ENCODE measurements at places on chromosomes 7 and 10.
A peak's percentile ranks its signal among the peaks of the same experiment; 100 is the strongest.

- DNase-seq = no peak
Observed at GRCh38 chr7:71504697-71505441, 372.9 kb downstream of the GALNT17 start.

- DNase-seq = no peak
Observed at GRCh38 chr10:34575882-34576281, 239.2 kb downstream of the PARD3 start.

GRCh38 chr7:65746398-65746669, 126.5 kb upstream of the VKORC1L1 start:
- DNase-seq = no peak

GRCh38 chr10:112393341-112393740, 19.4 kb downstream of the ACSL5 start:
- no peak for DNase-seq

- DNase-seq = peak; percentile 25
Observed at GRCh38 chr7:134954197-134955082, 31.9 kb upstream of the AGBL3 start.

GRCh38 chr10:87974769-87975168, 111.3 kb downstream of the PTEN start:
- DNase-seq = no peak

DNA sequence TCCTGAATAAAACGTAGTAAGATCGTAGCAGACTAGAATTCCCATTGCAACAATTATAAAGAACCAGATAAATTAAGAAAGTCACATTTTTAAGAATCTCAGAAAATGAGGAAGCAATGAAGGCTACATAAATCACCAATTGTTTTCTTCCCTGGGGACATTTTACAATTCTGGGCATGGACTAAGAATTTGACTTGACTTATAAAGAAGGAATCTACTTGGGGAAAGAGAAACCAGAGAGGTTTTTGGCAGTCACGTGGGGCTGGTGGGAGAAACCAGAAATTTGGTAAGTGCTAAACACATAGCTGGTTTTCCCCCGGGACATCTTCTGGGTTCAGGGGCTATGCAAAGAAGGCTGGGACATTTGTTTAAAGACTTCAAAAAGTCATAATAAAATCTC, 109.8 kb upstream of the IL6 start:
- no peak for DNase-seq

DNA sequence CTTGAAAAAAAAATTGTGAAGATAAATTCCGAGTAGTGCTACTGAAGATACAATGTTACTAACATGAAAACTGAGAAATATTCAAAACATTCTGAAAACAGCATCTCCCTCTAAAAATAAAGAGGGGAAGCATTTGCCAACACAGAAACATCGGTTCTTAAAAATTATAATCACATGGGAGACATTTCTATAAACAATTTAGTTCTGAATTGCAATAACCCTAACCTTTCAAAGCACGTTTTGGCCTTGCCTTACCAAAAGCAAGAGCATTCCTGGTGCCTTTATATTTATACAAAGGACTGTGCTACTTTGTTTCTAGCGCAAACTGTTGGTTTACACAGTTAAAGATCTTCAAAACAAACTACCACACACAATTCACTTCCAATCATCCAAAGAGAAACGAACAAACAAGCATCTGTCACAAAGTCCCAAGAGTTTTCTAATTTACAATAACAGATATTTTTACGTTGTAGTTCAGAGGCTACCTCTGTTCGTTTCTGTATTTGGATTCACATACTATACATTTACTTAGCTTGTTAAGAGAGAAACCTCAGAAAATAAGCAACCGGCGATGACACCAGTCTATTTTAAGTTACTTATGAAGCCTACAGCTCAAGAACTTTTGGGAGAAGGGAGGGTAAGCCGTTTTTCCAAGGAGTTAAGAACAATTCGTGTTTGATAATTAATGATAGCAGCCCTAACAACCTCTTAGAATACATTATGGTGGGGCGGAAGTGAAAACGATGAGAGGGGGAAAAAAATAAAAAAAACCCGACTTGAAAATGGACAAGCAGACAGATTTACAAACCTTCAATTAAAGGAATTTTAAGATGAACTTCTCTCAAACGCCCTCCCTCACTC, 1.3 kb downstream of the ABI1 start:
- no peak for DNase-seq

- no peak for DNase-seq
Observed at GRCh38 chr10:54660397-54660796, 140.6 kb downstream of the PCDH15 start.

- no peak for DNase-seq
Observed at GRCh38 chr10:77404810-77405209, 232.8 kb downstream of the KCNMA1 start.

DNA sequence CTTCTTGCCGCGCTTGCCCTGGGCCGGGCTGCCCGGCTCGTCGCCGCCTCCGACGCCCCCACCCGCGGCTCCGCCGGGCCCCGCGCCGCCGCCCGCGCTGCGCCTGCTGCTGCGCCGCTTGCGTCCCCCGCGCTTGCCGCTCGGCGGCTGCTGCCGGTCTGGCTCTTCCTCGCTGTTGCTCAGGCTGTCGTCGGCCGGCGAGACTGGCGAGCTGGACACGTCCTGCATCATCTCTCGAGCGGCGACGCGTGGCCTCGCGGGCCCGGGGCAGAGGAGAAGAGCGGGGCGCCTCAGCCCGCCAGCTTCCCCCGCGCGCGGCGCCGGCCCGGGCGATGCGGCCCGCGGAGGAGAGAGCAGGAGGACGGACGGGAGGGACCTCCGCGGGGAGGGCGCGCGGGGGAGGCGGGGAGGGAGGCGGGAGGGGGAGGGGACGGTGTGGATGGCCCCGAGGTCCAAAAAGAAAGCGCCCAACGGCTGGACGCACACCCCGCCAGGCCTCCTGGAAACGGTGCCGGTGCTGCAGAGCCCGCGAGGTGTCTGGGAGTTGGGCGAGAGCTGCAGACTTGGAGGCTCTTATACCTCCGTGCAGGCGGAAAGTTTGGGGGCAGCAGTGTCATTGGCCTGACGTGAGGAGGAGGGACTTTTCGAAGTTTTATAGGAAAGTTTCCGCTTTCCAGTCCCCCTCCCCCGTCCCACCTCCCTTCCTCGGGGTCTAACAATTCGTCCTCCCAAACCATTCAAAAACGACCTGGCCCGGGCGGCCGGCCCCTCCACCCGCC, at the start of gene TWIST1:
TWIST1 (minus strand) TSS at position 546 of the 779 bp plus-strand sequence; CDS start at position 231, 315 bp downstream.
- no peak for DNase-seq

DNA sequence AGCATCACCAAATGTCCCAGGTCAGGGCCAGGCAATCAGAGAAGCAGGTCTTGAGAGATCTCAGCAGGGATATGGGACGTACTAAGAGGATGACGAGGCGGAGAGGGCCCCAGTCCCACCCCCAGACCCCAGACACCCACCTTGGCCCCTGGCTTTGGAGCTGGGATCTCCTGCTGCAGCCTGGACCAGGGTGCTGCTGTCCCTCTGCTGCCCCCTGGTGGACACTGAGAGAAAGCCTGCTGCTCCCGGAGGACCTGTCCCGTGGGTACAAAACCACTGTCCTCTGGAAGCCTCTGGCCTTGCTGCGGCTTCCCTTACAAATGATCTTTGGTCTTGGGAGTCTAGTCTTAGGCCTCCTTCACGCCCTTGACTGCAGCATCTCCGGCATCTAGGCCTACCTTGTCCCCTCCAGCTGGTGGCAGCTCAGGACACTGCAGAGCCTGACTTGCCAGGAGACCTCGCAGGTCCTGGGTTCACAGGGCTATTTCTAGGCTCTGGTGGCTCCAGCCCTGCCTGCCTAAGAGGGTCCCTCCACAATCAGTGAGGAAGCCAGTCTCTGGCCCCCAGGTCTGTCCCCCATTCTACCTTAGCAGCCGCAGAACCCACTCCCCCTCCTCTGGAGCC, 97.1 kb downstream of the RGS10 start:
- DNase-seq = peak; percentile 6
